ENCODE measurements at places on chromosomes 5 and 9.

GRCh38 chr5:120139039-120139438, 325.1 kb upstream of the PRR16 start:
- DNase-seq, result peak; percentile 85

DNA sequence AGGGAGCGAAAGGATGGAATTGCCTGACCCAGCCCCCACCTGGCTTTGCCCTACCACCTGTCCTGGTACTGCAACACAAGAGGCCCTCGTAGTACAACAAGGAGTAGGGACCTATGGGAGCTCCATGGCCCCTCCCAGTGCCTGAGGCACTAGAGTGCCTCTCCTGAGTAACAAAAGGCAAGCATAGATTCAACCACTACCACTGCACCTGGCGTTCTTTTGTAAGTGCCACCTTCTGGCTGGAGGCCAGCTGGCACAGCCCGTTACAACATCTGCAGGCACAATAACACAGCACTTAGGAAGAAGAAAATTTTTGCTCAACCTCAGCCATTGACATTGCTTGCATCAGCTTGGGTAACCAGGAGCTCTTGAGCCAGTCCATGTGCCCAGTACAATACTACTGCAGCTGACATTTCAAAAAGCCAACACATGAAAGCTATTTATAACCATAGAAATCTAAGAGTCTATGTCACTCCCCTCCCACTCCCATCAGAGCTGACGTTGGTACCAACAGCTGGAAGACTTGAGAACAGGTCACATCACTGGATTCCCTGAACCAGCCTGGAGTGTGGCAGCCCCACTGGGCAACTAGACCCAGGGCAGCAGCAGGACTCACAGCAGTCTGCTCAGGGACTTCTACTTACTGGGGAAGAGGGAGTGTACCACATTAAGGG, 17.7 kb upstream of the FAM174A start:
- no peak for DNase-seq

DNA sequence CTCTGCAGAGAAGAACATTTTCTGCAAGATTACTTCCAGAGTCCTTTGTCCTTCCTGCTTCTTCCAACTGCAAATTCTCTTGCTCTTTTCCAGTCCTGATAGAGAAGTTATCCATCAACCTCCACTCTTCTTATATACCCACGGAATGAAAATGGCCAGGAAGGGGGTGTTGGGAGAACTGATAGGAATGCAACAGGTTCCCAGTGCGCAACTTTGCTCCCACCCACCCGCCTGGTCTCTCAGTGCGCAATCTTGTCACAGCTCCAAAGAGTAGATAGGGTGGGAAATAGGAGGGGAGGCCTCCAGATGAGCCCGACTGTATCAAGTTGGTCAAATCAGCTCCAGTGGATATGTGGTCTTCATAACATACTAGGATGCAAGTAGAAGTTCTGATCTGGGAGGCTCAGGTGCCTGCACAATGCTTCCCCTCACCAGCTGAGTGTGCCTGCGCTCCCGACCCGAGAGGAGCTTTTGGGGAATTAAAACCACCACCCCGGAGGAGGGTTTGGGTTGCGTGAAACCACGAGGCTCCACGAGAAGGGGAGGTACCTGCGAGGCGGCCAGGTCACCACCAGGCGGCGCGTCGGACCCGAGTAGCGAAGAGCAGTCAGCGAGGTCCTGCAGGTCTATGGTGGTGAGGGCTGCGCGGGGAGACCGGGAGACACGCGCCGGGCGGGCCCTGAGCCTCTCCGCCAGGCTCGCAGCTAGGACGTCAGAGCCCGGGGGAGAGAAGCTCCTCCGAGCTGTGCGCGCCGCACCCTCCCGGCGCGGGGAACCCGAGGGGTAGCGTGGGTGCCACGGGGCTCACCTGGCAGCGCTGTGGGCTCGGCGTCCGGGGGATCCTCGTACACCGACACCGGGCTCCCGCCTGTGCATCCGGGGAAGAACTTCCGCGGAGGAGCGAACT, 835 bp downstream of the MCIDAS start:
- no peak for DNase-seq

DNA sequence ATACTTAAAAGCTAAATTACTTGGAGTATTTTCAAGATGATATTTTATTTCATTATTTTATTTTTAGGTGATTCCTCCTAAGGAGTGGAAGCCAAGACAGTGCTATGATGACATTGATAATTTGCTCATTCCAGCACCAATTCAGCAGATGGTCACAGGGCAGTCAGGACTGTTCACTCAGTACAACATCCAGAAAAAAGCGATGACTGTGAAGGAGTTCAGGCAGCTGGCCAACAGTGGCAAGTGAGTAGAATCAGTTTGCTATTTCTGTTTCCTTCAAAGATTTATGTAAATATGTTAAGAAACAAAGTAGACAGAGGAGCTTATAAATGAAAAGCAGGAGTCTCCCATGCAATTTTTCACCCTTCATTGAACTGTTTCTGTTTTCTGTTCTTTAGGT, 47.8 kb downstream of the KDM4C start:
- DNase-seq, result no peak
